GM10248 (cell line): ENCODE measurements at places on chromosomes 1 and 21.

DNA sequence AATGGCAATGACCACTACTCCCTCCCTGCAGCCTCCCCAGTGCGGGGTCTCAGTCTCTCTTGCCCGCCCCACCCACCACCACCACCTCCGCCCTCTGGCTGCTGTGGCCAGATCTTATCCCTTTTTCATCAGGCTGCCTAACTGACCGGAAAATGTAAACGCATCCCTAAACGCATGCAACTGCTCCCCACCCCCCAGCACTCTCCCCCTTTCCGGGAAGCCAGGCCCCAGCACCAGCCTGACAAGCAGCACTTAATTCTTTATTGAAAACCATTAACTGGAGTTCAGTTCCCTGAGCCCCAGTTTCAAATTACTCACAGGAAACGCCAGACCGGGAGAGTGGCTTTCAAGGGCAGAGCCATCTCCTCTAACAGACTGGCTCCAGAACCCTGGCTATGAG is 147.7 kb downstream of the DMRTA2 start:
- no peak for DNase-seq

DNA sequence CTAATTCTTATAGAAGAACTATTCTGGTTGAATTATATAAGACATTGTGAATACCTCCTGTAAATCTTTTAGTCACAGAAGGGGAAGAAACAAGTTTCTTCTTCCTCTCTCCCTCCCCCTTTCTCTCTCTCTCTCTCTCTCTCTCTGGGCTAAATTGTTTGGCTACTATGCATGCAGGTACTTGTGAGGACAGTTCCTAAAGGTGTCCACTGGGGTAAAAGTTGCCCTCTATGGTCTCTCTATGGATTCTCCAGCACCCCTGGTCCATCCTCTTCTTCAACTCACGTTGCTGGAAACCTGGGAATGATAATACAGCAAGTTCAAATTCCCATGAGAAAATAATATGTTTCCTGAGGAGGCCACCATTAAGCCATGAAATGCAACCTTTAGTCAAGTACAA is 5.8 kb downstream of the OR6K3 start:
- DNase-seq, result no peak

GRCh38 chr1:119895102-119895501 is 1.2 kb downstream of the ADAM30 start:
- DNase-seq, result no peak

DNA sequence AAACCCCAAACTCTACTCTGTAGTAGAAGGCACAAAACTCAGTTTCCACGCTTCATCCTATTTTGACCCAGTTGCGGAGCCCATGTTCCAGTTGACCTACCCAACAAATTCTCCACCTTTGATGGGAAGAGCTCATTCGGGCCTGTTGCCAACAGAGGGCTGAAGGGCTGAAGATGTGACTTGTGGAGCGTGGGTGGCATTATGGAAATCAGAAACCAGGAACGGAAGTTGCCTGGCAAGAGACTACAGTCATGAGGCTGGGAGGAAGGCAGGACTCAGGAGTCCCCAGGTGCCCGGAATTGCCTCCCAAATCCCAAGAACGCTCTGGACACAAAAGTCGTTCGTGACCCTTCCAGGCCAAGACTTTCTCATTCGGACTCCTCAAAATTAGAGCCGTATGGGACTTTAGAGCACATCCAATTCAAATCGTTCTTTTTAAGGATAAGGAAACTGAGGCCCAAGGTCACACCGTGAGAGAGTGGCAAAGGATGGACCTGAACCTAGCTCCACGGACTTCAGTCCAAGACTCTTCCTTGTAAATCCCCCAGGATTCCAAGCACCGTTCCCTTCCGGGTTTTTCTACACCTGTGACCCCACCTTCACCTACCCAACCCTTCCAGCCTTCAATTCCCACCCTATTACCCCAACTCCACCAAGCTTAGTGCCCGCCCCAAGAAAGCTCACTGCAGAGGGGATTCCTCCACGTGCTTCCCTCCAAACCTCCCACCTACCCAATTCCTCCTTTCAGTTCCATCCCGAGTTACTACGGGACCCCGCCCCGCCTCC is 739 bp downstream of the SMG5 start:
- DNase-seq, result no peak

GRCh38 chr1:8122477-8123407 is 96.6 kb upstream of the ERRFI1 start:
- DNase-seq, result no peak

GRCh38 chr1:247966532-247967204 is 1.6 kb downstream of the OR2AK2 start:
- peak; percentile 5 for DNase-seq

DNA sequence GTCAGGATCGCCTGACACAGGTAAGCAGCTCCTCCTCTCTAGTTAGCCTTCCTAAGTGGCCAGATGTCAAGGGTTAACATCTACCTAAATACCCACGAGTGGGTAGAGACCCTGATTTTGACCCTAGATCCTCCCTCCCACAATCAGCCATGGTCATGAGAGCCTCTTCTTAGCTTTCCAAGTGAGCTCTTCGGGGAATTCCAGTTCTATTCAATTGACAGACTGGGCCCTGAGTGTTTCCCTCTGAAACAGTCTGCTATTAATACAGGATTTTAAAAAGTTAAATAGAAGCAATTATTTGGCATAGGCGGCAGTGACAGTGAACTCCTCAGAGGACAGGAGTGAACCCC is 28.1 kb downstream of the C2CD2 start:
- DNase-seq, result no peak

- peak; percentile 59 for DNase-seq
These were observed 1.0 kb downstream of the ZNF687 start for GRCh38 chr1:151282883-151283725.
